Activated gamma-delta T cell treated with anti-CD3 and anti-CD28 coated beads, Interleukin-2, amount 50 U/mL, for 16 hours (primary cell): ENCODE measurements at places on chromosomes 4 and X.

DNA sequence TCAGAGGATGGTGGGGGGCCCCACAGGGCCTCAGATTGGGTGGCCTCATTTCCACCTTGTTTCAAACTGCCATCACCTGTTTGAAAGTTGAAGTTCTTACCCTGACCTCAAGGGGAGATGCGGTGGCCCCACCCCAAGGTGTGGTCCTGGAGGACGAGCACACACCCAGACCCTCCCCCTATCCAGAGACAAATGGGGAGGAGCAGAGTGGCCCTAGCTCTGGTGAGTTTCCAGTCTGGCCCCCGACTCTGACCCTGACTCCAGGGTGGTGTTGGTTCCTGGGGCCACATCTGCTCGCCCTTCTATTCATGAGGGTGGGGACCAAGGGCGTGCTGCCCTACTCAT lies 36.3 kb upstream of the ADRA2C start:
- DNase-seq: no peak

- no peak for DNase-seq
Observed at GRCh38 chrX:118538386-118538785, 42.8 kb downstream of the DOCK11 start.

GRCh38 chr4:122827879-122828601 lies 1.4 kb downstream of the FGF2 start:
- DNase-seq: no peak

DNA sequence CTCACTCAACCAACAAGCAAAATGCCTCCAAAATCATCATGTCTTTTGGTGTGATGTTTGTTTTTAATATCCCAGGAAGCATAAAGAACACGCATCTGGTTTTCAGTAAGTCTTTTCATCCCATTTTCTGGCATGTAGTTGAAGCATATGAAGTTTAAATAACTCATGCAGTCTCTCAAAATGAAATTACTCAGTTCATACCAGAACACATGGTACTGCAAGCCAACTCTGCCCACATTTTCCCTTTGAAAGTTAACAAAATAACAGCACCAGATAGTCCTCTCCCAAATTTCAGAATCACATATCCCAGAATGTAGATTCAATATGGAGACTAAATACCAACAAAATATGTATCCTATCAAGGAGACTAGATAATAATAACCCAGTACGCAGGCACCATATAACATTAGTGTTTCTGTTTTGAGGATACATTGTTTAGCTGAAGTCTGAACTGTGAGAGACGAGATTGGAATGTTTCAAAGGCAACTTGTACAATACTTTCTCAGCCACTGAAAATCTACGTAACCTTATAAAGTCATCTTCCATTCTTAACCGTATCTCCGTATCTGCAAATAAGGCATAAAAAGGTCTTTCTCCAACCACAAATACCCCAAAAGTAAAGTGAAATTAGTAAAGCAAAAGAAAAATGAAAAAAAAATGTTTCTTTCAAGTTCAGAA lies 23.1 kb downstream of the CORIN start:
- no peak for DNase-seq

GRCh38 chr4:8383016-8383415 lies 57.5 kb downstream of the ACOX3 start:
- no peak for DNase-seq

DNA sequence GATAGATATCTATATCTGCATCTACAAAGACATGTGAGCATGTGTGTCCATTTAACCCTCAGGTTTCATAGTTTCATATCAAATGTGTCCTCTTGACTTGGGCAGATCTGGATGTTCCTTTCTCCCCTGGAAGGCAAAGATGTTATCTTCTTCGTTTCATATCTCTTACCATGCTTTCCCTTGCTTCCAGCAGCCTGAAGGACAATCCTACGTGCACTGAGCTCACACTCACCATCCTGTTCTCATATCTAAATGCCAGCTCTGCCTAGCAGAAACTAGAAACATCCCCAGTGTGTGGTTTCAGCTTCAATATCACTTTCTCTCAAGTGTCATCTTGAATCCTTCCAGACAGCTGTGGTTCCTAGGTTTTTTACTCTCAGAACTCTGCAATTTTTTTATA lies 66.2 kb downstream of the ZAR1 start:
- no peak for DNase-seq

- no peak for DNase-seq
Observed at GRCh38 chr4:37803348-37803973, 23.0 kb upstream of the PGM2 start.

DNA sequence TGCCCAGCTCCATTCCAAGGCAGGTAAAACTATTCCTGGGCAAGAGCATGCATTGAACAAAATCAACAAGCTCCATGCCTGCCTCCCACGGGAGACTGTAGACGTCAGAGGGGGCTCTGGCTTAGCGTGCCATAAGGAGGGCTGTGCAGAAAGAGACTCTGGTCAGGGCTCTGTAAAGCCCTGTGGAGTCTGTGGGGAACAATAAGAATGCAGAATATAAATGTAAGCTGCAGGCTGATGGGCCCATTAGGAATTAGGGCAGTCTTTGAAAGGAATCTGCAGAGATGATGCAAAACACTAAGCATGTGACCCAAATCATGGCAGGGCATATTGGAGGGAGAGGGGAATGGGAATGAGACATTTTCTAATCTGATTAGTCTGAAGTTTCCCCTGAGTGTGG lies 170.3 kb downstream of the EFHC2 start:
- no peak for DNase-seq

GRCh38 chrX:144730471-144730870 lies 516.8 kb upstream of the SPANXN1 start:
- no peak for DNase-seq

DNA sequence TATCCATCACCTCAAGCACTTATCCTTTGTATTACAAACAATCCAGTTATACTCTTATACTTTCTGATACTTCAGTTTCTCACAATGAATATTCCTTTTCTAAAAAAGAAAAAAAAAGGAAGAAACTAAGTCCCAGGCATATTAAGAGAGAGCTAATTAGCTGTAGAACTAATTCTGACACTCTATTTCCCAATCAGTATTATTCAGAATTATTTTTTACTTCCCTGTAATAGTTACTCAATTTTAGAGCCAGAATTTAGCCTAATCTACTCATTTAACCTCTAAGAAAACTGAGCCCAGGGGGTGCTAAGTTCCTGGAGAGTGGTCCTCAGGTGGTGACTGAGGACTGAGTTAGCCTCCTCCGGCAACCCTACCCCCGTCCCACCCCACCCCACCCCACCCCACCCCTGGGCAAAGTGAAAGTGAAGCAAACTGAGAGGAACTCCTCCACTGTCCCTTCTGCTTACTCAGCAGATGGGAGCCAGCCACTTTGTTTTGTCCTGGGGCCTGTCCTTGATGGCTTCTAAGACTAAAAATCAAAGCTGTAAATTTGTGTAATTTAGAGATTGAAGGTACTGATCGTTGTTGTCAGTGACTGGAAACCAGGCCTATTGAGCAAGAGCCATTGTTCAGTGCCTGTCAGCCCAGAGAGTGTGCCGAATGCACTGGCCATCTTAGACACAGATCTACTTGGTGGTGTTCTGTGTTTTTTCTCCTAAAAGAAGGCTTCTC lies 162.1 kb downstream of the CBR4 start:
- no peak for DNase-seq

GRCh38 chrX:115898382-115899001 lies 272.1 kb upstream of the AGTR2 start:
- DNase-seq: peak; percentile 30

DNA sequence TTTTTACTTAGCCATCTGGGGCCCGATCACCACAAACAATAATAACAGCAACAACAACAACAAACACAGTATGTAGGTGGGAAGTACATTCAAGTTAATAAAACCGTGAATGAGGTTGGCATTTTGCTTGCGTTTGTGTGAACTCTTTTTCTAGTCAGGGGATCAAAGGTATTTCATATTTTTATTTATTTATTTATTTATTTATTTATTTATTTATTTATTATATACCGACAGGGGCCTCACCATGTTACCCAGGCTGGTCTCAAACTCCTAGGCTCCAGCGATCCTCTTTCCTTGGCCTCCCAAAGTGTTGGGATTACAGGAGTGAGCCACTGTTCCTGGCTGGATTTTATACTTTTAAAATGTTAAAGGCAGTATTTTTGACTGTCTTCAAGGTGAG lies 325.4 kb downstream of the RAPGEF2 start:
- no peak for DNase-seq

GRCh38 chrX:53211391-53211978 lies 13.5 kb downstream of the KDM5C start:
- DNase-seq: no peak

- no peak for DNase-seq
Observed at GRCh38 chr4:159269956-159270355, 167.1 kb downstream of the RAPGEF2 start.

GRCh38 chr4:499567-499966 lies 557 bp downstream of the PIGG start:
- DNase-seq: no peak

GRCh38 chrX:13955975-13956374 lies 73.7 kb downstream of the GEMIN8 start:
- no peak for DNase-seq

GRCh38 chr4:78167510-78167909 lies 110.4 kb downstream of the FRAS1 start:
- DNase-seq: no peak

- DNase-seq: no peak
Observed at GRCh38 chrX:18964901-18965300, 19.0 kb downstream of the PHKA2 start.

- no peak for DNase-seq
Observed at GRCh38 chr4:56870946-56871345, 36.8 kb upstream of the REST start.

DNA sequence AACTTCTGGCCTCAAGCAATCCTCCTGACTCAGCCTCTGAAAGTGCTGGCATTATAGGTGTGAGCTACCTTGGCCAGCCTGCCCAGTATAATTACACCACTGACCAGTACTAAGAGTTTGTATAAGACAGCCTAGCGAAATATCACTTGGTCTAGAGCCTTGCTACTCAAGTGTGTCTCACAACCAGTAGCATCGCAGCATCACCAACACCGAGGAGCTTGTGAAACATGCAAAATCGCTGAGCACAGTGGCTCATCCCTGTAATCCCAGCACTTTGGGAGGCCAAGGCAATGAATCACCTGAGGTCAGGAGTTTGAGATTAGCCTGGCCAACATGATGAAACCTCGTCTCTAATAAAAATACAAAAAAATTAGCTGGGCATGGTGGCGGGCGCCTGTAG lies 102.0 kb upstream of the GATB start:
- DNase-seq: no peak

DNA sequence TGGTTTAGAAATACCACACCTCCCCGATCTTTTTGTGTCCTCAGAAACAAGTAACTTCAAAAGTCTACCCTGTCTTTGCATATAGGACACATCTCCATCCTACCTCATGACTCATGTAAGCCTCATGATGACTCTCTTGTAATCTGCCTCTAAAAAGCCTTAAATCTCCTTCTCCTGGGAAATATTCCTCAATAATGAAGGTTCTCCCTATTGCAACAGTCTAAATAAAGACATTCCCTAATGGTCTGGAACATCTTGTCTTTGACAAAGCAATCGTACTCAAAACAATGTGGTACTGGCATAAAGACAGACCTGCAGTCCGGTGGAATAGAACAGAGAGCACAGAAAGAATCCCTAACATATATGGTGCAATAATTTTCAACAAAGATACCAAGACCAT lies 257.7 kb downstream of the OPHN1 start:
- DNase-seq: no peak

- no peak for DNase-seq
Observed at GRCh38 chr4:2341911-2342652, 76.4 kb downstream of the ZFYVE28 start.

- no peak for DNase-seq
Observed at GRCh38 chr4:85995361-85995760, 364.5 kb downstream of the MAPK10 start.

- no peak for DNase-seq
Observed at GRCh38 chr4:98905839-98906238, 23.1 kb downstream of the EIF4E start.

- no peak for DNase-seq
Observed at GRCh38 chr4:149409555-149409962, 406.1 kb downstream of the IQCM start.

- no peak for DNase-seq
Observed at GRCh38 chrX:153908219-153908860, 3.9 kb downstream of the AVPR2 start.

- DNase-seq: no peak
Observed at GRCh38 chrX:22950269-22951266, 49.2 kb upstream of the DDX53 start.

DNA sequence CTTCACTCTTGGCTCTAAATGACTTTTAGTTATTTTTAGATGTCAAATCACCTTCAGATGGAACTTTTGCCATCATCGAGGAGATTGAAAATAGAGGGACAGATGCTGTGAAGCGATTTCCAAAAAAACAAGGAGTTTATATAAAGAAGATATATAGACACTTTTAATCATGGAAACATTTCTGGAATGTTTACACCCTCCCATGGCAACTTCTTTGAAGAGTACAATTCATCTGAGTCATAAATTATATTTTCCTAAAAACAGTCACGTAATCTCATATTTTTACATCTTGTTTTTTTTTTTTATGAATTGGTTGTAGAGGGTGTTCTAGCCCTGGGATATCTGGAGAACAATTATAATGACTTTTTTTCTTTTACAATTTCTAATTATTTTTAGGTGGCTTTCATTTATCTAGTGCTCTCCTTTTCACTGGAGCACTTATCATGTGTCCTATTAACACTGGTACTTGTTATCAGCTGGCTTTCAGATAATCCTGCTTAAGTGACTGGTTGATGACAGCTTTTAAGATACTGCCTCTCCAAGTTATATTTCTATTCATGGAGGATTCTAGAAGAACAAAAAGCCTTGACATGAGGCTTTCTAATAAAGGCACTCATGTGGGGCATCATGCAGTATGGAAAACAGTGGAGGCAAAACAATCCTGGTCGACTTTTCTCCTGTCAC lies 24.9 kb downstream of the PCDH7 start:
- no peak for DNase-seq

GRCh38 chr4:144647095-144647561 lies 1.2 kb downstream of the HHIP start:
- no peak for DNase-seq

GRCh38 chrX:21843179-21843578 lies 3.8 kb downstream of the MBTPS2 start:
- DNase-seq: no peak

GRCh38 chr4:48756689-48757220 lies 23.3 kb downstream of the FRYL start:
- no peak for DNase-seq

DNA sequence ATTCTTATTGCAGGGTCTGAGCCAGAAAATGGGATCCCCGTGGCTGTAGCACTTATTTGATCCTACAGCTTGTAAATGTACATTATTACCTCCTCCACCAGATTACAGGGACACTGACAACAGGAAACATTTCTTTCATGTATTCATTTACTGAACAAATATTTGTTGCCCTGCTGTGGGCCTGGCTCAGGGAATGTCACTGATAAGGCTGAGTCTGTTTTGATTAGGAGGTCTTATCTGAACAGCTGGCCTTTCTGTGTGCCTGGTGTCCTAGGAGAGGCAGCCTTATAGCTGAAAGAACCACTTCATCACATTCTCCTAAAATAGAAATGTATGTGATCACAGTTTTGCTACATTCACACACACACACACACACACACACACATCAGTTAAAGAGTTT lies 45.5 kb upstream of the PROM1 start:
- DNase-seq: no peak
